ENCODE measurements at places on chromosomes 3 and 15. TPM values are rescaled to one million over a fixed set of nuclear protein-coding genes. Genes with fewer than 3 reads are reported as not detected.

Gene CP
- 58.1 TPM for total RNA-seq

GRCh38 chr3:64667887-64668581 lies 19.8 kb downstream of the ADAMTS9 start:
- DNase-seq = no peak

GRCh38 chr3:116291141-116291540 lies 154.1 kb downstream of the LSAMP start:
- no peak for DNase-seq

DNA sequence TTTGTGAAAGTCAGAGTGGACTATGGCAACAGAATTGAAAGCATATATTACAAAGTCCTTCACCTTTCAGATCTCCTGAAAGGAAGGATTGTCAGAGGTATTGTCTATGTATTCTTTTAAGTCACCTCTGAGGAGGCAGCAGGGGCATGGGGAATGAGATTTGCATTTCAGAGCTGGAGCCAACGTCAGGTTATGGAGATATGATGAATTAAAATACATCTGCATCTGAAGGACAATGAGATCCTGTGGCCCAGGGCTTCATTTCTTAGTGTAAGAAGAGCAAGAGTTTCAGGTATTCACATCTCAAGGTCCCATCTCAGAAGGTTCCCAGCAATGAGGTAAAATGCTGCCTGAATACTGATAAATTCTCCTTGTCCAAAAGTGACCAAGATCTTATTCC lies 695.8 kb downstream of the TUSC7 start:
- no peak for DNase-seq

DNA sequence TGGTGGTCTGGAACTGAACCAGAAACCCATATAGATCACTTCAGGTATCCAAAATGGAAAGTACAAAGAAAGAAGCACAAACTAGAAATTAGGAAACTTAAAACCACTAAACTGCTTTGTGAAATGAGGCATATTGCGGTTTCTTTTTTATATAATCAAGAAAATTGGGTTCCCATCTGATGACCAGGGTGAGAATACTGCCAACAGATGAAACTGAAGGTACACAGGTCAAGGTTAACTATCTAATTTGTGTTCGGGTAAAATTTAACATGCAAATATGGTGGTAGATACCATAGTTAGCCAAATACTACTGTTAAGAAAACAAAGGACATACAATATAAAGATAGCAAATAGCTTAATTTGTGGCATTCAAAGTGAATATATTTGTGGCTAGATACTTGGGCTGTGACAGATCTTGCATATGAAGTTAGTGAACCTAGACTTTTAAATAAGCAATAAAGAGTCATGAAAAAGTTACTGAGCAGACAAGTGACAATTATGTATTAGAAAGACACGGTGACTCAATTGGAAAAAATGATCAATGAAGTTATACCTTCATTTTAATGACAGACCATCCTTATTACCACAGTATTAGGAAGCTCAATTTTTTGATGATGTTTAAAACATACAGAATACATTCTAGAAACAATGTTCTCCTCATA lies 127.4 kb downstream of the NR2E3 start:
- no peak for DNase-seq

Data from thoracic aorta (tissue), 2 donors.